IMR-90 (cell line): ENCODE measurements at places on chromosomes 16 and 17. TPM values are rescaled to one million over a fixed set of nuclear protein-coding genes. Genes with fewer than 3 reads are reported as not detected.
A peak's percentile ranks its signal among the peaks of the same experiment; 100 is the strongest.

- no peak overlapping the region for H3K4me3 ChIP-seq
- no peak for DNase-seq
- no peaks in the 10 kb centered on the region for H3K36me3 ChIP-seq
- no peaks in the 10 kb centered on the region for H3K4me1 ChIP-seq
- H3K27me3 ChIP-seq = no peaks in the 10 kb centered on the region
Observed at GRCh38 chr16:58923094-58923493, 189.0 kb upstream of the GOT2 start.

- no peak overlapping the region for H3K27ac ChIP-seq
- no peaks in the 10 kb centered on the region; the same call in 1 of the 2 replicates for H3K4me1 ChIP-seq
- no peaks in the 10 kb centered on the region for H3K27me3 ChIP-seq
- no peak for DNase-seq
Observed at GRCh38 chr16:88466175-88466862, 13.2 kb downstream of the ZFPM1 start.

DNA sequence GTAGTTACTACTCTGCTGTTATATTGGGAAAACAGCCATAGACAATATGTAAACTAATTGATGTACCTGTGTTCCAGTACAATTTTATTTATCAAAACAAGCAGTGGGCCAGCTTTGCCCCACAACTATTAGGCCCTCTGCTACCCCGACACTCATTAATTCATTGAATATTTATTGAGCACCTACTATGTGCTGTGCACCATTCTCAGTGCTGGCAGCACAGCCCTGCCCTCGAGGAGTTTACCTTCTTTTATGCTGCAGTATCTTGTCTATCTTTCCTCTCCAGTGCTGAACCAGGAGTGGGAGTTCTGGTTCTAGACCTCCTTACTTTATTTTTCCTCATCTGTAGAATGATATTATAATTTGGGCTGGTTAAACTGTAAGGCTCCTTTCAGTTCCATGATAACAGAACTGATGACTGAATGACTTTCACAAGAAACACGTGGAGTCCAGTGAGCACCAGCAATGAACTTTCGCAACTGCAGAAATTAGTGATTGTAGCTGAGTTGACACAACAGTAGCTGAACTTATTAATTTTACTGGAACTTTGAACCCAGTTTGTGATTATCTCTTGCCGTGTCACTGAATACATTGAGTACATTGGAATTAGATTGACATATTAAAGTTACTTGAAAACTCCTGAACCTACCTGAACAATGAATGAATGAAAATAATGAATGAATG lies 2.4 kb downstream of the GOSR2 start:
- peaks cover 6% of the 10 kb centered on the region for H3K4me1 ChIP-seq
- no peak overlapping the region for H3K4me3 ChIP-seq
- no peaks in the 10 kb centered on the region for H3K27me3 ChIP-seq

GRCh38 chr17:57895382-57896060 lies 45.7 kb upstream of the MRPS23 start:
- H3K4me1 ChIP-seq = peaks cover 46% of the 10 kb centered on the region
- H3K27ac ChIP-seq = no peak overlapping the region
- DNase-seq = no peak
- no peaks in the 10 kb centered on the region for H3K36me3 ChIP-seq

- peaks cover 43% of the 10 kb centered on the region for H3K36me3 ChIP-seq
- no peak overlapping the region for H3K4me3 ChIP-seq
- H3K27me3 ChIP-seq = no peaks in the 10 kb centered on the region
- peaks cover 14% of the 10 kb centered on the region for H3K4me1 ChIP-seq
Observed at GRCh38 chr16:21167929-21168602, 9.6 kb downstream of the LDAF1 start.

- H3K4me1 ChIP-seq = peaks cover 6% of the 10 kb centered on the region; the same call in 1 of the 2 replicates
- no peak overlapping the region for H3K4me3 ChIP-seq
- no peak overlapping the region for H3K27ac ChIP-seq
- H3K27me3 ChIP-seq = no peaks in the 10 kb centered on the region
- DNase-seq = no peak
Observed at GRCh38 chr17:74779948-74780400, 3.8 kb upstream of the NAT9 start.

DNA sequence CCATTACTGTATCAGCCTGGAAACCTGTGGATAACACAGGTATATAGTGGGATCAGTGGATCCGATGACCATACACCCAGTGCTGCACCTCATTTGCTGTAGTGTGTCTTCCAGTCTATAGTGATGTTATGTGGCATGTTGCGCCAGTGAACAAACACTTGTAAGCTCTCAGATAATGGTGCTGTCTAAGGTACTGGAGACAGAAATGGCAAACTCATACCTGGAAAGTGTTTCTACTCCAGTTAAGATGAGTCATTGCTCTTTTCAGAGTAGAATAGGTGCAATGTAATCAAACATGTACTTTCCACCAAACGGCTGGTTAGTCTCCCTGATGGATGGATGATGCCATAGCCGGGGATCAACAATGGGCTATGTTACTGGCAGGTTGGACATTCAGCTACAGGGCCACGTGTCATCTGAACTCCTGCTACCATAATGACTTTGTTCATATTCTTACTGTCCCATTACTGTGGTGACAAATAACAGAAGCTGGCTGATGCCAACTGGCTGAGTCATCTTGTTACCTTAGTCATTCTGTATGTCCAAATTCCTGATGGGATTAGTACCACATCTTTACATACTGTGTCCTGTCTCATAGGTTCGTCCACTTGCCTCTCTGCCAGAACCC lies 6.3 kb downstream of the CCL11 start:
- no peaks in the 10 kb centered on the region; the same call in none of the 2 replicates for H3K27me3 ChIP-seq
- no peaks in the 10 kb centered on the region; the same call in 1 of the 2 replicates for H3K4me1 ChIP-seq
- H3K27ac ChIP-seq = no peak overlapping the region
- DNase-seq = no peak
- H3K36me3 ChIP-seq = no peaks in the 10 kb centered on the region

DNA sequence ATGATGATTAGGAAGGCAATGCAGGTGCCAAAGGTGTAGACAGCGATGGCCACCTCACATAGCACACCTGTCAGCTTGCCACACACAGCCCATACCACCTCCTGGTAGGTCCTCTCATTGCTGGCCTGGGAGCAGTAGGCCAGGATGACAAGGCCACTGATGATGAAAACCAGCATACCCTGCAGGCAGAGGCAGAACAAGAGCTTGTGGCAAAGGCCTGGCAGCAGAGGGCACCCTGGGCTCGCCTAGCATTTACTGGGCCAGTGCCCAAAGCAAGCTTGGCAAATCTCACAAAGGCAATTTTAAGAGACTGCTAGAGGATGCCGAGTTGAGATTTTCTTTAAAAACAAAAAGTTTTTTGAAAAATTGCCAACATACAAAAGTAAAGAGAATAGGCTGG lies 5.9 kb downstream of the SLC38A7 start:
- no peak overlapping the region for H3K4me3 ChIP-seq
- H3K4me1 ChIP-seq = peaks cover 6% of the 10 kb centered on the region
- peaks cover 44% of the 10 kb centered on the region for H3K36me3 ChIP-seq
- DNase-seq = no peak
- no peaks in the 10 kb centered on the region for H3K27me3 ChIP-seq
- no peak overlapping the region for H3K27ac ChIP-seq

DNA sequence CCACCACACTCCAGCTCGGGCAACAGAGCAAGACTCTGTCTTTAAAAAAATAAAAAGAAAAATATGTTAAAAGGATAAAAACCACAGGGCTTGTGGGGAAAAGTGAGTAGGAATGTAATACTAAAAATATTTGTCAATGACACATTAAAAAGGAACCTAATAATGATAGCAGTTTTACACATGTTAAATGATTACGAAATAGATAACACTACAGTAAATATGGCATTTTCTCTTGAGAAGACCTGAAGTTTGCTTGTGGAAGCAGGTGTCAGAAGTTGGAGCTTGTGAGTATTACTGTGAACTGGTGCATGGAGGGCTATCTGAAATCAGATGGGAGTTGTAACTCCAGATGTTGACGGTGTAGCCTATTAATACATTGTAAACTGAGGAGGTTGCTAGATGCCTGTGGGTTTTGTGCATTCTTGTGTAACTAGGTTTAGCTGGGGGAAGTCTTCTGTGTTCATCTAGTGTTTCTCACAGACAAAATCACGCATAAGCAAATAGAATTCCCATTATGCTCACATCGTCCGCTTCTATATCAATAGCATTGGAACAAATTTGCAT lies 44.2 kb upstream of the CLEC18A start:
- H3K4me1 ChIP-seq = peaks cover 9% of the 10 kb centered on the region
- peak; percentile 96 for DNase-seq
- no peaks in the 10 kb centered on the region for H3K27me3 ChIP-seq
- peak overlapping the region; percentile 61; the same call in 1 of the 2 replicates for H3K27ac ChIP-seq
- no peak overlapping the region for H3K4me3 ChIP-seq

DNA sequence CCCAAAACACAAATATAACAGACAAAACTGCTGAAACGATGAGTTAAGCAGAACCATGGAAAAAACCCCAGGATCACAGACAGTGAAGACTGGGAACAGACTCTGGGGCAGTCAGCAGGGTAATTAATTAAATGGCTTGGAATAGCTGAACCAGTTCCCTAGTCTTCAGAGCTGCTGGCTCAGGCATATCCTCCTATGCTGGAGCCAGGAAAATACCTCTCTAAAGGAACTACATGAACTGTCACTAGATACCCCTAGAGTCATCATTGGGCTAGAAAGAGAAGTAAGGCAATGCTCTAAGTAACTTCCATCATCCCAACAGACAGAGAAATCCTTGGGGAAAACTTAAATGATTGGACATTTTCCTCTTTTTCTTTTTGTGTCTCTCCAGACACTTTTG lies 113.0 kb downstream of the STXBP4 start:
- no peak overlapping the region for H3K4me3 ChIP-seq
- no peak overlapping the region for H3K27ac ChIP-seq
- peaks cover 1% of the 10 kb centered on the region; the same call in 1 of the 2 replicates for H3K36me3 ChIP-seq

- H3K27me3 ChIP-seq = no peaks in the 10 kb centered on the region
- peaks cover 5% of the 10 kb centered on the region; the same call in 1 of the 2 replicates for H3K36me3 ChIP-seq
- H3K4me3 ChIP-seq = peak overlapping the region; percentile 64
Observed at GRCh38 chr17:58516644-58517377, 2.4 kb upstream of the MTMR4 start.

GRCh38 chr16:89984216-89984615 lies 35.0 kb downstream of the DBNDD1 start:
- H3K27me3 ChIP-seq = no peaks in the 10 kb centered on the region
- H3K4me1 ChIP-seq = no peaks in the 10 kb centered on the region
- peaks cover 65% of the 10 kb centered on the region for H3K36me3 ChIP-seq
- H3K27ac ChIP-seq = no peak overlapping the region
- no peak for DNase-seq

DNA sequence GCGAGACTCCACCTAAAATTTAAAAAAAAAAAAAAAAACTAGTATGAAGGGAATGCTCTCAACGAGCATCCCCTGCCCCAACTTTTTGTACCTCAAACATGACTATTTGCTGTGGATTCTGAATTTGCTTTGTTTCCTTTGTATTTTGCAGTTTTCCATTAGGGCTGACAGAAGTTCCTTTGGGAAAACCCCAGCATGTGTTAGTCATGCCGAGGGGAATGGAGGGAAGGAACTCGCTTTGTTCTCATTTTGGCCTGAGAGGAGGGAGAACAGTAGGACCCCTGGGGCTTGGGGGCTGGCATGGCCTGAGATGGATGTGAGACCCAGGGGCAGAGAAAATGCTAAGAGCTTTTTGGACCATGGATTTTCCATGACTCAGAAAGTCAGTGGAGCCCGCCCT lies 20.5 kb downstream of the KRT9 start:
- peaks cover 17% of the 10 kb centered on the region for H3K27me3 ChIP-seq
- no peak overlapping the region for H3K4me3 ChIP-seq
- DNase-seq = peak; percentile 46

GRCh38 chr16:31134091-31134571 lies 1.4 kb downstream of the PRSS8 start:
- DNase-seq = peak; percentile 24
- no peak overlapping the region for H3K27ac ChIP-seq
- no peaks in the 10 kb centered on the region; the same call in 1 of the 2 replicates for H3K27me3 ChIP-seq
- H3K4me3 ChIP-seq = no peak overlapping the region

DNA sequence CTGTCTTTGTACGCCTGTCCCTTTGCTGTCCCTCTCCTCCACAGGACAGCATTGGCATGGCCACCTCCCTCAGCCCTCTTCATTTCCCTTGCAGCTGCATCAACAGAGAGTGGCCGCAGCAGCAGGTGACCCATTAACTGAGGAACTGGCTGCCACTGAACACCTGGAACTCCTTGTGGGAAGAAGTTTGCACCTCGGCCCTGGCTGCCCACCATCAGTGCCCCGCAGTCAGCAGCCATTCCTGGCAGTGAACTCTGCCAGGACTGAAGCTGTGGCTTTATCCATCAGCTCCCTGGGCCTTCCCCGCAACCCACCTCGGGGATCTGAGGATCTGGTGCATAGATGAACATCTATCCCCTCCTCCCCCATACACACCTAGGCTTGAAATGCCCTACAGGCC lies 13.1 kb upstream of the RNF135 start:
- DNase-seq = no peak
- no peaks in the 10 kb centered on the region for H3K27me3 ChIP-seq
- H3K4me1 ChIP-seq = peaks cover 6% of the 10 kb centered on the region; the same call in 1 of the 2 replicates

GRCh38 chr17:75614006-75614405 lies 19.2 kb upstream of the SMIM5 start:
- no peak overlapping the region for H3K27ac ChIP-seq
- peaks cover 15% of the 10 kb centered on the region for H3K27me3 ChIP-seq
- no peak for DNase-seq
- H3K4me1 ChIP-seq = no peaks in the 10 kb centered on the region

DNA sequence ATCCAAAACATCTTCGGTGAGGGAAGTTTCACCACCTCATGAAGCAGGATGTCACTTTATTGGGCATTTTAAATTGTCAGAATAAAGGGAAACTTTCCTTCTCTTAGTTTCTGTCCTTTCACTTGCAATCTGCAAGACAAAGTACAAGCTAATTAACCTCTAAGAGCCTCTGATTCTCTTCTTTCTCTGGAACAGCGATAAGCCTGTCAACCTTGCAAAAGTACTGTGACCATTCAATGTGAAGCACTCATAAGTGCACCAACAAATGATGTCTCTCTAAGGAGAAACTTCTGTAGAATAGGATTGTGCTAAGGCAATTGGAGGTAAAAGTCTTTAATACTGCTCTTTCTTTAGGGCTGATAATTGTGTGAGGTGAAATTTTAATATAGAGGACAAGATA lies 1622.3 kb downstream of the CDH8 start:
- H3K4me3 ChIP-seq = no peak overlapping the region
- H3K27me3 ChIP-seq = no peaks in the 10 kb centered on the region
- no peak for DNase-seq
- H3K27ac ChIP-seq = no peak overlapping the region

- no peaks in the 10 kb centered on the region for H3K4me1 ChIP-seq
- no peaks in the 10 kb centered on the region for H3K27me3 ChIP-seq
- no peak overlapping the region for H3K27ac ChIP-seq
- DNase-seq = no peak
- H3K4me3 ChIP-seq = no peak overlapping the region
- no peaks in the 10 kb centered on the region for H3K36me3 ChIP-seq
Observed at GRCh38 chr16:23196539-23196938, 14.0 kb downstream of the SCNN1G start.

- H3K4me3 ChIP-seq = no peak overlapping the region
- H3K4me1 ChIP-seq = peaks cover 34% of the 10 kb centered on the region
- H3K27me3 ChIP-seq = no peaks in the 10 kb centered on the region
- peak overlapping the region; percentile 81 for H3K27ac ChIP-seq
Observed at GRCh38 chr17:81867170-81867990, 3.8 kb downstream of the ARHGDIA start.

GRCh38 chr17:6938637-6939036 lies 57.2 kb upstream of the ALOX12 start:
- no peaks in the 10 kb centered on the region for H3K4me1 ChIP-seq
- H3K4me3 ChIP-seq = no peak overlapping the region
- no peak overlapping the region for H3K27ac ChIP-seq
- H3K36me3 ChIP-seq = no peaks in the 10 kb centered on the region
- H3K27me3 ChIP-seq = peaks cover 2% of the 10 kb centered on the region; the same call in 1 of the 2 replicates

TCAP gene
- total RNA-seq = under 0.01 TPM in 2 replicates

HS3ST3B1 gene
- total RNA-seq = 4.3 and 5.8 TPM in 2 replicates

ARHGAP44 gene
- total RNA-seq = 0.54 and 1.1 TPM in 2 replicates

CA7 gene
- total RNA-seq = not detected in 2 replicates

NAA38 gene
- total RNA-seq = 40.7 and 62.2 TPM in 2 replicates

IL21R gene
- total RNA-seq = 0.72 and 0.83 TPM in 2 replicates

ACSM3 gene
- total RNA-seq = 0.54 and 0.56 TPM in 2 replicates
